WERI-Rb-1 (cell line): ENCODE measurements at places on chromosomes 6 and 20.

GRCh38 chr6:157029980-157030690, 253.0 kb downstream of the ARID1B start:
- no peak for DNase-seq

- no peak for DNase-seq
Measured at GRCh38 chr20:50193199-50193835, 2.7 kb downstream of the CEBPB start.

DNA sequence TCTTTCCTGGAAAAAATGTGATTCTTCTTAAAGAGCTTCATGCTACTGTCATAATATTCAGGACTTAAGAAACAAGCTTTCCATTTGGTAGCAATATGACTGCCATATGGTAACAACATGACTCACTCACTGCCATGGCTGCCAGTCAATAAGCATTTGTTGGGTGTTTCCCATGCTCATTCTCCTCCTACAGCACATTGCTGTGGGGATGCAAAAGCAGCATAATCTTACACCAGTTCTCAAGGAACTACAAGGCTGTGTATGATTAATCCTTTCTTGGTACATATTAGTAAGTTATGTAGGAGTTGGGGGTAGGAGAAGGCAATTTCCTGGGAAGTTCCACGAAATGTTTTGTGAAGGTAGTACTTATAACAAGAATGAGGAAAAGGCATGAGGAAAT, 76.7 kb downstream of the CEP162 start:
- no peak for DNase-seq

DNA sequence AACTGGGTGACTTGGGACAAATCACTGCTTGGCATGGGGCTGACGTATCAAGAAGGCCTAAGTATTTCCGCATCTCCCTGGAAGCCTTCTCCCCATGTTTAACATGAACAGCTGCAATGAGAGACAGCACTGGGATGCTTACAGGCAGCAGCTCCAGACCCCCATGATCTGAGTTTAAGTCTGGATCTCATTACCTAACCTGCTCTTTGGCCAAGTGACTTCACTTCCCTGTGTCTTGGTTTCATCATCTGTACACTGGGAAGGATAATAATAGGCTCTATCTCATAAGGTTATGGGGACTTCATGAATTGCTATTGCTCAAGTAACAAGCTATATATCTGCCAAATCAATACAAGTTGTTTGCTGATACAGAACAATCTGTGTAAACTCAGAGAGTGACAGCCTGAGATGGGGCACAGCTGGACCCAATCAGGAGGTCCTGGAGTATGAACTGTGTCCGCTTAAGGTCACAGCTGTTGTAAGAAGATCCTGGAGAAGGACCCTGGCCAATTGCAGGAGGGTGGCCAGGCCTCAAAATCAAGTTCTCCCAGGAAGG, 56.0 kb downstream of the TGM2 start:
- DNase-seq = no peak

GRCh38 chr20:47753576-47754387, 31.5 kb downstream of the SULF2 start:
- no peak for DNase-seq
